ENCODE measurements at places on chromosomes 11 and 22.
A peak's percentile ranks its signal among the peaks of the same experiment; 100 is the strongest.

GRCh38 chr11:109783840-109784239, 309.4 kb upstream of the ZC3H12C start:
- no peak for DNase-seq

GRCh38 chr11:73565804-73566203, 32.1 kb downstream of the FAM168A start:
- DNase-seq: peak; percentile 32

GRCh38 chr22:24981066-24981465, 28.6 kb downstream of the KIAA1671 start:
- no peak for DNase-seq

GRCh38 chr22:31917227-31917921, 27.0 kb upstream of the YWHAH start:
- no peak for DNase-seq

- no peak for DNase-seq
Measured at GRCh38 chr11:41665441-41666360, 206.2 kb upstream of the LRRC4C start.

- peak; percentile 98 for DNase-seq
Measured at GRCh38 chr11:31874631-31875191, 63.6 kb upstream of the PAX6 start.

- no peak for DNase-seq
Measured at GRCh38 chr11:2234963-2235362, 35.4 kb downstream of the ASCL2 start.

GRCh38 chr11:109553284-109553683, 131.3 kb downstream of the C11orf87 start:
- no peak for DNase-seq

GRCh38 chr11:14089690-14090462, 127.4 kb downstream of the SPON1 start:
- DNase-seq: no peak

- DNase-seq: peak; percentile 49
Measured at GRCh38 chr22:17638182-17638431, 450 bp upstream of the BCL2L13 start.

GRCh38 chr11:105754716-105755115, 144.8 kb downstream of the GRIA4 start:
- DNase-seq: no peak

- DNase-seq: no peak
Measured at GRCh38 chr11:69366591-69366990, 72.6 kb downstream of the MYEOV start.

DNA sequence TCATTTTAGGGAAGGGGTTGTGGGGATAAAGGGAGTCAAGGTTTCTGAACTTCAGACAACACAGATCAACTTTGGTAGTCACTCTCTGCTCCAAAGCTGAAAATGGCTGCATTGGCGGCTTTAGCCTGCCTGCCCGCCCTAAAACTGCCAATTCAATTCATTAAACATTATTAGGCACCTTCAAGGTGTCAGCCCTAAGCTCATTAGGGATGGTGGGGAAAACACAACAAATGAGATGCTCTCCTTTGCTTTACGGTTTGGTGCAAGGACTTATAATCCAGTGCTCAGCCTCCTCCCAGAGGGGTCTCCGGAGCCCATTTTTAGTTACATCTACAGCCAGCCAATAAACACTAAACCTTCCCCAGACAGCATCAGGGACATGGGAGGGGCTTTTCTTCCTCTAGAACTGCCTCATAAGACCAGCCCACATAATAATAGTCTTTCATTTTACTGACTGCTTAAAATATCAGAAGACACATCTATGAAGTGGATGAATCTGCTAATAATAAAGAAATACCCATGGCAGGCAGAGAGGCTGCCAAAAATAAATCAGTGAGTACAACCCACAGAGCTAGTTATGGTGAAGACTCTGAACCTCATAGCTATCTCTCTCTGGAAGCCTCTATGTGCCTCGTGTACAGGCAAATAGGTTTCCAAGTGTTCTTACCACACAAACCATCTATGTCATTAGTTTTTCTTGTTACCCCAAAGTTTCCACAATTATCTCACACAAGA, 102.8 kb upstream of the NCAM1 start:
- DNase-seq: no peak

- DNase-seq: no peak
Measured at GRCh38 chr22:35315855-35316745, 16.4 kb downstream of the TOM1 start.

DNA sequence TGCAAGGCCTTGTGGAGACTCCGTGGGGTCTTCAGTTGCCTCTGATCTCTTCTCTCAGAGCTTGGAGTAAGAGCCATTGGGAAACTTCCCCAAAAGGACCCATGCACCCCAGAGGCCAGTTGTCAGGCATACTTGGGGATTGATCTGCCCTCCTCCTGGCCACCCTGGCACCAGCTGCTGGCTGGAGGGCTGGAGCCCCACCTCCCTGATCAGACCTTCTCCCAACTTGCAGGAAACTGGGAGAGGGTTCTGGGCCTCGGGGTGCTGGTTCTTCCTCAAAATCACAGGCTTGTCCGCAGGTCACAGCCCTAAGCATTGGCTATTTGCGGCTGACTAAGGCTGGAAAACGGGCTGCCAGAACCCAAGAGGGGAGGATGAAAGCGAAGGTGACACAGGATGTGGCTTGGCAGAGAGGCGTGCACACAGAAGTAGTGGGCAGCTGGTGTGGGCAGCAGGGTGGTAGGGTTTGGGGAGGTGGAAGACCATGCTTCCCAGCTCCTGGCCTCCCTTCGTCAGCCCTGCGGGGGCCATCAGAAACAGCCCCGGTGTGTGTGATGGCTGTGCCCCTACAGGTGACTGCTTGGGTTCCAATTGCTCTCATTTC, 1.3 kb upstream of the DGKZ start:
- no peak for DNase-seq

DNA sequence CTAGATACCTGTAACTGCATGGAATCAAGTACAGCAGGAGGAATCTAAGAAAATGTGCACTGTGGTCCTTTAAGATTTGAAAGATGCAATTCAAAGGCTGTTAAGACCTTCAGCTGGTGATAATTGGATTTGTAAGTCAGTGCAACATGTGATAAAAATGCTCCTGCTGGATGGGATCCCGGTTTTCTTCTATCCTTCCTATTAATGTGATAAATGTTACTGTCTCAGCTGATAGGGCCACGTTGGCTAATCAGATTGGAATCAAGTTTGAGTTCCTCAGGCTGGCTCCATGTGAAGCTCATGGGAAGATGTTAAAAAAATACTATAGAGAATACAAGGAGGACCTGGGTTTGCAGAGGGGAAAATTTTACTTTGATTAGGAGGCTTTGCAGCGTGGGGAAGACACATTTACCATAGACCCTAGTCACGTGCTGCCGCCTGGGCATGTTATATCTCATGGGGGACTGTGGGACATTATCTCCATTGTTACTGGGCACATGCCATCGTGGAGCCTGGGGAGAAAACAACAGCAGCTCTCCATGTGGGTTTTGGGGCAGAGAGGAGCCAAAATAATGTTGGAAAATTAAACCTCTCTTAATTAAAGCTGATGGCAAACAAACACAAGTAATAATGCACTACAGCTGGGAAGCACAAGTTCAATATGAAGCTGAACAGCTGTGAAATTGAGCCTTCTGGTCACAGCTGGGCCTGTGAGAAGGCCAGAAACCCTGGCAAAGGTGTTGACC, 652.5 kb downstream of the NTM start:
- no peak for DNase-seq

DNA sequence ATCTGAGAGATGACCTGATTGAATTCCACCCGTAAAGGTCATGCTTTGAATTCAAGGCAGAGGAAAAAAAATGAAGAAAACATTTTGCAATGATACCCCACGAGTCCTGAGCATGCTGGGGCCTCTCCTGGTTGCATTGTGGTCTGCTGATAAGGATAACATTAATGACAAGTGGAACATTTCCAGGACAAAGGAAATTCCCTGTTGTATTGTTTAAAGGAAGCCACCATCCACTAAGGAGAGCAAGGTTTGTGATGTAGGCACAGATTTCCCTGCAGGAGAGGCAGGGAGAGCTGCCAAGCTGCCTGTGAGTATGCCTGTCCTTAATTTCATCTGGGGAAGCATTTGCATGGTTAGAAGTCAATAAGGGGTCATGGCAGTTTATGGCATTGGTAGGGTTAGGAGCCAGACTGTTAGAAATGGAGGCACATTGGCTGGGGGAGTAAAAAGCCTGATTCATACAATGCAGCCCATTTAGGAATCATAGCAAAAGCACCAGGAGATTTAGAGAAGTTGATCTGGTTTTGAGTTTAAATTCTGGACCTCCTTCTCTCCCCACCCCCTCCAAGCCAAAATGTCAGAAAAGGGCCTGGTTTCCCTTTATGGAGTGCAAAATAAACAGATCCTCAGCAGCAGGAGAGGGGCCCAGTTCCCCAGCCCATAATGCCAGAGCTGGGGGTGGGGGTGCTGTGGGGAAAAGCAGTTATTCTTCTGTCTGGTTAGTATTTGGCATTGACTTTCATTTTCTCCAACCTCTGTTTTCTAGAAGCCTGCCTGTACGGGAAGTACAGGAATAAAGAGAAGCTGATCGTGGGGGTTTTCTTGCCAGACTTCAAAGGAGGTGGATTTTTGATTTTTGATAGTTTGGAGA, 22.1 kb downstream of the FLI1 start:
- no peak for DNase-seq

DNA sequence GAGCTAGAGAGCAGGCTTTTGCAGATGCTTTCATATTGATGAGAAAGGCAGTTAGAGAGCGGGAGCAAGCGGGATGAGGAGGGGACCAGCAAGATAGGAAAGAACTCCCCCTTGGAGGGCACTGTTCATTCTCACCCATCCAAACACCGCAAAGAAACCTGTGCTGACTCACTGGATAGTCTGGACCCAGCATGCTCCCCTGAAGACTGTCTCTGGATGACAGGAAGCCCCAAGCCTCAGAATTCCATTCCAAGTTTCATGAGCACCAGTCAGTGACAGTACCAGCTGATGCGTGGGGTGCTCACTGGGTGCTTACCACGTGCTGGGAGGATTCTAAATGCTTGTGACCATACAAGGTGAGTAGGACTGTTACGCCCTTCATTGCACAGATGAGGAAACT, 34.2 kb downstream of the MICAL3 start:
- DNase-seq: no peak

DNA sequence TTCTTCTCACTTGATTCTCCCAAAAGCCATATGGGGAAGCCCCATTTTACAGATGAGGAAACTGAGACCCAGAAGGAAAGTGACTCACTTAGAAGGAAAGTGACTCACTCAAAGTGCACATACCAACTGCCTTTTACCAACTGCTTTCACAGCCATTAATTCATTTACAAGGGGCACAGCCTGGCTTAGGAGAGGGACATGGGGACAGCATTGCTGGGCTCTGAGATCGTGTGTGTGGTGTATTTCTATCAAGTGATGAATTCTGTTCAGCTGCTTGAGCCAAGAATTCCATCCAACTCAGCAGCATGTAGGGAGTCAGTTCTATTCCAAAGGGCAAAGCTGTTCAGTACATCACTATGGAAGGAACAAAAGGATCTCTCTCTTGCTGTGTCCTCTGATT, 23.5 kb upstream of the PAK1 start:
- no peak for DNase-seq

- no peak for DNase-seq
Measured at GRCh38 chr22:30182350-30182745, 64.2 kb downstream of the LIF start.

- DNase-seq: no peak
Measured at GRCh38 chr22:41813726-41814410, 13.4 kb downstream of the CCDC134 start.

DNA sequence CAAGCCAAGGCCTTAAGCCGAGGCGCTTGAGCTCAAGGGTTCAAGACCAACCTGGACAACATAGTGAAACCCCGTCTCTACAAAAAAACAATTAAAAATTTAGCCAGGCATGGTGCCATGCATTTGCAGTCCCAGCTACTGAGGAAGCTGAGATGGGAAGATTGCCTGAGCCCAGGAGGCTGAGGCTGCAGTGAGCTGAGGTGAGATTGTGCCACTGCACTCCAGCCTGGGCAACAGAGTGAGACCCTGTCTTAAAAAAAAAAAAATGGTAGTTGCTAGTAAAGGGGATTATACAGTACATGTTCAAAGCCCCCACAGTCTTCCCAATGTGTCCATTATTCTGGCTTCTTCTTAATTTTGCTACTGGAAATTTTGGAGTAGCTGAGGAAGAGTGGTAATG, 18.2 kb downstream of the CABIN1 start:
- no peak for DNase-seq

GRCh38 chr11:2481253-2481652, 36.4 kb downstream of the KCNQ1 start:
- DNase-seq: no peak

GRCh38 chr22:44676441-44677352, 25.3 kb upstream of the PRR5 start:
- no peak for DNase-seq

DNA sequence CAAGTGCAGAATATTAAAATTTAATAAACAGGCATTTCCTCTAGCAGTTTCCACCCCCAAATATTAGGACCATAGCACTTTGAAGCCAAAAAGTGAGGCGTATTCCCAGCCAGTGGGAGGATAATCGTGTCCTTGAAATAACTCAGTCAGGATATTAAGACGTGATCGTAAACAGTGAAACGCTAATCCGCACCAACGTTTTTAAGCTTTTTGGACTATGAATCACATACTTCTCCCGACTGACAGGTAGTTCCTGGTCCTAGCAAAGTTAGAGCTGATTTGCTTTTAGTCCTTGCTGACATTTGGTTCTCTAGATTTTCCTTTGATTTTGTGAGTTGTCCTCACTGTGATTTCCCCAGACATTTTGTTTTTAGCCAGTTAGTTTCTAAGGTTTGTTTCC, 197.1 kb upstream of the ARHGAP20 start:
- no peak for DNase-seq

DNA sequence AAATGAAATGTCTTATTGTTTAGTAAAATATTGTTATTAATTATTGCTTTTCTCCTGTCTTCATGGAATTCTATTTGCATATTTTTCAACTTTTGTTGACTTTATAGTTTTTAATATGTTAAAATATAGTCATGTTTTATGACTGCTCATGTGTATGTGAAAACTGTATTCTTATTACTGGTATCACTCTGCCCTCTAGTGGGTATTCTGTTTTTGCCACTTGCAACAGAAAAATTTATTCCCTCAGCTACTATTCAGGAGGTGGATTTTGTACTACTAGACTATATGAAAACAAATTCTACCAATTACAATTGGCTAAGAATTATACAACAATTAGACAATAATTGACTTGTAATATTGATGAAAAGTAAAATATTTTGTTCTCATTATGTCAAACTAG, 45.0 kb downstream of the OR4C6 start:
- DNase-seq: peak; percentile 15

GRCh38 chr11:94662065-94662779, 95.1 kb downstream of the PIWIL4 start:
- DNase-seq: no peak

Data from NCI-H1694 treated with DMSO at 0.1 percent for 48 hours (cell line).